ENCODE measurements at places on chromosomes 6 and 20.

DNA sequence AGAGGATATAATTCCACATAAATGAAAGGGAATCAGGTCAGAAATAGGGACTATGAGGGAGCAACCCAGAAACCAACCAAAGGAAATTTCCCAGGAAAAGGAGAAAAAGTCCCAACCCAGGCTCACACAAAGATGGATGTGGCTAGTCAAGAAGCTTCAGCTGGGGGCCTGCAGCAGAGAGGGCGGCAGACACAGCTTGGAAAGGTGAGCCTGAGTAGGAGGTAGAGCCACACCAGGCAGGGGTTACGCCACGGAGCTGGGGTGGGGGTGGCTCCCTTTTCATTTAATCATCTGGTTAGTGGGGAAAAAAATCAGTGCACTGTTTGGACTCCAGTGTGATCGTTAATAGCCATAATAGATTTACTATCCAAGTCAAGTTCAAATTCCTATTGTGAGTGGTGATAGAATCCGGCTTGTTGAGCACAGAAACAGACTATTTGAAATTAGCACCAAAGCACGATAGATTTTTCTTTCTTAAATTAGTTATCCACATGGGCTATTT lies 220.6 kb downstream of the TPBG start:
- DNase-seq = no peak

GRCh38 chr20:38985060-38985459 lies 22.9 kb downstream of the DHX35 start:
- DNase-seq = no peak

GRCh38 chr20:50426866-50427718 lies 83.1 kb upstream of the PTPN1 start:
- no peak for DNase-seq

DNA sequence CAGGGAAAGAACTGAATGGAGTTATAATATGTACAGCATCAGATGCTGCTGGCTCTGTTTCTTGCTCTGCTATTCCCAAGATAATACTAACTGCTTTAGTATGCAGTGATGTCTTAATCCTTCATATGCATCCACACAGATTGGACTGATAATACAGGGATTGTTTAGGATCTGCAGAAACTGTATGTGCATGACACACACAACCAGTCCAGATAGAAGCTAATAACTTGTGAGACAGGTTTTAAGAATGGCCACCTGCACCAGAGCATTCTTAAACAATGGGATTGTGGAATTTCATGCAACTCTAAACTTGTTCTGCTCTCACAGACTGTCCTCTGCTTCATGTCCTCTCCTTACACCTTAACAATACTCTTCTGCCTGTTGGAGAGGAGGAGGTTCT lies 90.9 kb downstream of the SPTLC3 start:
- DNase-seq = no peak

DNA sequence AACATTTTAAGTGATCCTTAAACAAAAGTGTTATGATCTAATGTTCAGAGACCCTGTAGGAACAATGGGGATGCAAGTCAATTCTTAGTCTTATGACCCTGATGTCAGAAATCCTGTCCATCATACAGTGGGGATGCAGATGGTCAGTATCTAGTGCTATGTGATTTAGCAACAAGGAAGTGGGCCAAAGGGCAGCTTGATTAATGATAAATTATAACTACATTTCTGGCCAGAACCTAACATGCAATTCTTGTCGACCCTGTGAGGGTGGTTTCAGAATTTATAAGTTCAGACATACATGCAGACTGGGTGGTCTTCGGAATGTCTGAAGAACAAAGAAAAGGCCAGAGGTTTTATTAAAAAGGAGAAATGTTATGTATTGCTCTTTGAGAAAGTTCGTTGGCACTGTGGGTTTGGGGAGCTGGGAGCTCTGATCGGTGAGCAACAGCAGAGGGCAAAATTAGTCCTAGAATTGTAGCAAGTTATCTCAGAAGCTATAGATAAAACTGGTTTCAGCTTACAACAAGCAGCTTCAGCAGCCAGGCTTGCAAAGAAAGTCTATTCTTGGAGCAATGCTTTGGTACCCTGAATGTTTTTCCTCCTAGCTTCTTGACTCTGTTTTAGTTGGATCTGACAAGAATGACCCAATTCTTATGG lies 50.8 kb downstream of the RPF2 start:
- no peak for DNase-seq

DNA sequence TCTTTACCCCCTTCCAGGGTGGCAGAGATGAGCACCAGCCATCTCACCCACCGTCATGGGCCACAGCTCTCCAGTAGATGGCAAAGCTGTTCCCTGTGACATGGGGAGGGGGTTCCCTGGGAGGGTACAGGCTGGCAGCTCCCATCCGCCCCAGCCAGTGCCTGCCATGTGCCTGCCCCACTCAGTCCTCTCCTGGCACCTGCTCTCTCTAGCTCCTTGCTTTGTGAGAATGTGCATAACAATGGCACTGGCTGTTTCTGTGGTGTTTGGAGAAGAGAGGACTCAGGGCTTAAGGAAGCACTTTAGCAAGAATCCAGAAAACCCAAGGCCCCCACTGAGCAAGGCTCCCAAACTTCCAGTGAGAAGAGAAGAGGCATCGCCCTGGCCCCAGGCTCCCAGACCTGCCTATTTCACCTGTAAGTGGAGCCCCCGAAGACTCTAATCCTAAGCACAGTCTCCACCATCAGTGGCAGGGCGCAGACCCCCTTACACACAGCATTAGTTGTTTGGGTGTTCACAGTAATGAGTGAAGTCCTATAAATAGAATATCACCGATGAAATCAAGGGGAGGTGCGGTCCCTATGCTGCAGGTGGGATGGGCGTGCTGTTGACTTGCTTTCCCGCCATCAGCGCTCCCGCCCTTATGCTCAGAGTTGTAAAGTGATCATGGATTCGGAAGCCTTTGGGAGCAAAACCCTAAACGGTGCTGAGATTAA lies 110.2 kb downstream of the AGPAT4 start:
- DNase-seq = no peak

- no peak for DNase-seq
These were observed 10.1 kb downstream of the PXMP4 start for GRCh38 chr20:33709905-33710541.

- DNase-seq = no peak
These were observed 228.5 kb downstream of the DLL1 start for GRCh38 chr6:170062209-170062914.

GRCh38 chr6:116633685-116634084 lies 17.4 kb downstream of the RSPH4A start:
- DNase-seq = no peak

GRCh38 chr6:115865914-115866313 lies 194.8 kb downstream of the FRK start:
- DNase-seq = no peak

- no peak for DNase-seq
These were observed 25.7 kb downstream of the PRPH2 start for GRCh38 chr6:42696526-42697267.

GRCh38 chr6:89160331-89161092 lies 14.7 kb downstream of the PM20D2 start:
- DNase-seq = no peak

DNA sequence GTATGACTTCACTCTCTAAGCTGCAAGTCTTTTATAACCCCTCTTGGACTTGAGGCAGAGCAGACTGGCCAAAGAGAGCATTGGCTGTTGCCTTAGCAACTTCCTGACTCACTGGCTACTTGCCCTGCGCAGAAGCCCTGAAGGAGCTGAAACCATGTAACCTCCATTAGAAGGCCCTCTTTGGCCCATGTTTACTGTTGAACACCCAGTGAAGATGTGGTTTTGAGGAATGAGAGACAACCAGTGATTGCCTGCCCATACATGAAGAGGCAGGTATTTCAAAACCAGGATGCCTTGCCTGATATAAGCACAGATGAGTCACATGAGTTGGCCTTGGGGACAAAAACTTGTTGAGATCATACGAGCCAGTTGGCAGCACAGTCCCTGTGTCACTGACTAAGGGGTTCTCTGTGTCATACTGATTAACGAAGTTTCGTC lies 182.5 kb downstream of the EDN1 start:
- DNase-seq = no peak

GRCh38 chr6:47144306-47144705 lies 102.2 kb upstream of the ADGRF1 start:
- DNase-seq = no peak

DNA sequence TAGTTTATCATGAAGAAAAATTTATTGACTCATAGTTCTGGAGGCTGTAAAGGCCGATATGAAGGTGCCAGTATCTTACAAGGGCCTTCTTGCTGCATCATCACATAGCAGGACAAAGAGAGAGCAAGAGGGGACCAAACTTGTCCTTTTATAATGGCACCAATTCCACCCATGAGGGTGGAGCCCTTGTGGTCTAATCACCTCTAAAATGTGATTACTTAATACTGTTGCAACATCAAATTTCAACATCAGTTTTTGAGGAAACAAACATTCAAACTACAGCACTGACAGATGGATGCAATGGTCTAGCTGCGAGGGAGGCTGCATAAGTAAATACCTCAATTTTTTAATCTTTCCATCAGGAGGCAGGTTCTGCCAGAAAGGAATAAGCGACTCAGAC lies 76.7 kb upstream of the LAMA2 start:
- no peak for DNase-seq

DNA sequence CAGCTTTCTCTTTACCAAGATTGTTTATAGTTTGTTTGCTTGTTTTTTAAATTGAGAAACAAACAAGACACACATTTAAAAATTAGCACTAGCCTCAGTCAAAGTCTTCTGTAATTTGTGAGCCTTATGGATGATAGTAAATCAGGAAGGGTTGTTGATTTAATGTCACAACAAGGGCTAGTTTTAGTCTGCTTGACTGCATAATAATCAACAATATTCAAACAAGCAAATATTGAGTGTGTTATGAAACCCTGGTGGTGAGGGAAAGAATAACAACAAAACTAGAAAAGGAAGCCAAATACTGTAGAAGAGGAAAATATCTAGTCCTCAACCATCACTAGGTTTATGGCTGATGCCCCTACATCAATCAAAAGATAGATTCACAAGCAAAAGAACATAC lies 228.6 kb downstream of the TBC1D7 start:
- DNase-seq = no peak

- DNase-seq = no peak
These were observed 24.2 kb downstream of the AKAP12 start for GRCh38 chr6:151263967-151264366.

- DNase-seq = no peak
These were observed 767.8 kb downstream of the TFAP2A start for GRCh38 chr6:9647071-9647445.

DNA sequence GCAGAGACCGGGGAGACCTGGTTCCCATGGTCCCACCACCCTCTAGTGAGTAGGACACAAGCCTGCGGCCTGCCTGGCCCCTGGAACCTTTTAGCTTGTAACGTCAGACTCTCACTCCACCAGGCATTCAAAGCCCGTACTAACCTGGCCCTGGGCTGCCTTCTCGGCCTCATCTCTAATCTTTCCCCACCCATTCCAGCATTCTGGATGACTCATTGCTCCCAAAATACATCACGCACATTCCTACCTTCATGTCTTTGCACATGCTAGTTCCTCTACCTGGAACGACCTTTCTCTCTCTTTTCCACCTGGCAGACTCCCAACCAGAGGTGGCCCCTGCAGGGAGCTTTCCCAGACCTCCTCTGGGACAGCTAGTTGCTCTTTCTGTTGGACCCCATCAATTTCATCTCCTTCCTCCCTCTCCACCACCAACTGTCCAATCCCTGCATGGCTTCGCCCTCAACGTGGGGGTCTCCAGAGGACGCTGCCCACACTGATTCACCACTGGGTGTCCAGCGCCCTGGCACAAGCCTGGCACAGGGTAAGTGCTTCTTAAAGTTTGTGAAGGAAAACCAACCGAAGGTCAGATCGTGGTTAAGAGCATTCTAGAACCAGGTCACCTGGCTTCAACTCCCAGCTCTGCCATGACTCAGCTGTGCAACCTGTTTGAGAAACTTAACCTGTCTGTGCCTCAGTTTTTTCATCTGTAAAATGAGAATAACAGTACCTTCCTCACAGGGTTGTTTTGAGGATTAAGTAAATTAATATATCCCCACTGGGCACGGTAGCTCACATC lies 35.2 kb downstream of the JPH2 start:
- DNase-seq = no peak

DNA sequence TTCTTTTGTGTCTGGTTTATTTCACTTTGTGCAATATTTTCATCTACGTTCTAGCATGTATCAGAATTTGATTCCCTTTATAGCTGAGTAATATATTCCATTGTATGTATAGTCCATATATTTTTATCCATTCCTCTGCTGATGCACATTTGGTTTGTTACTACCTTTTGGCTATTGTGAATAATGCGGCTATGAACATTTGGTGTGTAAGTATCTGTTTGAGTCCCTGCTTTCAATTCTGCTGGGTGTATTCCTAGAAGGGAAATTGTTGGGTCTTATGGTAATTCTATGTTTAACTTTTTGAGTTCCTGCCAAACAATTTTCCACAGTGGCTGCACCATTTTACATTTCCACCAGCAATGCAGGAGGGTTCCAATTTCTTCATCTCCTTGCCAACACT lies 52.4 kb downstream of the DNAH8 start:
- no peak for DNase-seq

- DNase-seq = no peak
These were observed 8.3 kb downstream of the CD109 start for GRCh38 chr6:73704260-73704659.

GRCh38 chr20:63765902-63766301 lies 26.3 kb downstream of the SLC2A4RG start:
- no peak for DNase-seq

DNA sequence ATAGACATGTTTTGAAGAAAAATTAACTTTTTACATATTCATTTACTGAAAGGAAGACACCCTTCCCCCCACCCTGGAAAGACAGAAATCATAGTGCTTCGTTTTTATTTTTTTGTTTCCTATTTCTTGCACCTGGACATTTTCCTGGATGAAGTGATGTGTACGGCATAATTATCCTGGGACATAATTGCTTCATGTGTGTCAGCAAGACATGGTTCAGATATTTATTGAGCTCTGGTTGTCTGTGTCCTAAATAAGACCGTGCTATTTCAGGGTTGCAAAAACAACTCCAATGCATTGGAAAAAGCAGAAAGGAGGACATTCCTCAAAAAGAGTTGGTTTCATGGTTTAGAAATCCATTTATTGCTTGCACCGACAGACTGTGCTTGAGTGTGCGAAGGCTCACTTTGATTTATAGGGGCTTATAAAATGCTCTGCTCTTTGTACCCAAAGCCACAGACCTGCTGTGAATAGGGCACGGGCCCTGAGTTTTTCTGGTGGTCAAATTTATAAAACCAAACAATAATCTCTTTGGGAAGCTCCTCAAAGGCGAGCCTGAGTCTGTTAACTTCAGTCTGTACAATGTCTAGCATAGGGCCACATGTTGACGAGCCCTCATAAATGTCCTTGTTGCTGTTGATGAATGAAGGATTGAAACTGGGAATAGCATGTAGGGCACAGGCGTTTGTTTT lies 179.5 kb downstream of the SOX4 start:
- DNase-seq = no peak
